Stimulated activated CD8-positive, alpha-beta memory T cell treated with anti-CD3 and anti-CD28 coated beads, Interleukin-2, amount 100 ng/mL, for 1 hour (primary cell): ENCODE measurements at places on chromosomes 3 and 15.

DNA sequence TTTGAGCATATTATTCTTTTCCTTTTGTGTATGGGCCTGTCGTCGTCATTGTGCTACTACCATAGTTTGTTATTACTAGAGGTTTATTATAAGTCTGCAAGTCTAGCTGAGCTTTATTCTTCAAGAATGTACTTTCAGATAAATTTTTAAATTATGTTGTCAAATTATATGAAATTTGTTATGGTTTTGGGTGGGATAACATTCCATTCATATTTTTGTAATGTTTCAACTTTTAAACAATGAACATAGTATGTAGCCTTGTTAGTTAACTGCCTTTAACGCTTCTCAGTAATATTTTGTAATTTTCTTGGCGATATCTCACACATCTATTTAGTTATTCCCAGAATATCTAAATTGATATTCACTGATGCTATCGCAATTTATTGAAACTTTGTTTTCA lies 41.6 kb upstream of the GOLGA8B start:
- no peak for DNase-seq

- DNase-seq, result no peak
These were observed 34.5 kb downstream of the OSBPL10 start for GRCh38 chr3:31946484-31947081.

DNA sequence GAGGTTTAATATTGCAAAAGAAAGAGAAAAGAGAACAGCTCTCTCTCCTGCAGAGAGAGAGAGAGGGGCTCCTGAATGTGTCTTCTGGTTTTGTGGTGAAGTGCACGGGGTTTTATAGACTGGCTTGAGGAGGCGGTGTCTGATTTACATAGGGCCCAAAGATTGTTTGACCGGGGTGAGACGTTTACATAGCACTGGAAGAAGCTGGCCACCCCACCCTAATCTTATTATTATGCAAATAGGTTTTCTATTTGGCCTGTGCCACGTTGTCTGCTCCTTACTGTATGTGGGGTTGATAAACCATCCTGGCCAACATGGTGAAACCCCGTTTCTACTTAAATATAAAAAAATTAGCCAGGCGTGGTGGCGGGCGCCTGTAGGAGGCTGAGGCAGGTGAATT lies 268.6 kb downstream of the SV2B start:
- no peak for DNase-seq

GRCh38 chr3:120767106-120767505 lies 24.6 kb downstream of the GTF2E1 start:
- no peak for DNase-seq

DNA sequence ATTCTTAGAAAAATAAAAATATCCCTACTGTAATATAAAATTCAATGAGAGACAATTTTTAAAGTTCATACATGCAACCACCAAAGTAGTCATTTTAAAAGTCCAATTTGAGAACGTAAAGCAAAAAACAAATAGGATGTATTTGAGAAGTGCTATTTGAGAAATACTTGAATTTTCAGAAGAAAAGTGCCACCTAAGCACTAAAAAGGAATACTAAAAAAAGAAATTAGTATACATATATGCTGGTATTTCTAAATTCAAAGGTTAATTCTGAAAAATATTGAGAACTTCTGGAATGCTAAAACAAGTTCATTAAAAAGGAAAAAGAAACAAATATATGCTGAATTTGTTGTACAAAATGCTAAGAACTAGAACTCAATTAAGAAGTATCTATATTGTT lies 29.2 kb upstream of the ARRDC4 start:
- DNase-seq, result no peak

GRCh38 chr3:72161881-72162595 lies 377.1 kb upstream of the PROK2 start:
- no peak for DNase-seq

DNA sequence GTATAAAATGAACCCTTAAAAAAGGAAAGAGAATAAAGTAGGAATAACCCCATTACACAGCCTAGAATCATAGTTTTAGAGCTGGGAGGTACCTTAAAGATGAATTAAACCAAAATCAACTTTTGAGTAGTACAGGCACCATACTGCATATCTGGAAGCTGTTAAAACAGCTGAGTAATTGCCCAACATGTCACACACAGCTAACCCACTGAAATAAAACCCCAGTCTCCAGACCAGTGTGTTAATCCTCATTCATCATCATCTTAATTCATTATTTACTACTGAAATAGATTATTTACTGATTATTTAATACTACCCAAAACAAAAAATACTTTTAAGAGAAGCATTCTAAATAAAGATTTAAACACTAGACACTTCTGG lies 52.8 kb downstream of the GPR160 start:
- DNase-seq, result no peak

- DNase-seq, result no peak
These were observed 43.5 kb upstream of the ULK4 start for GRCh38 chr3:42005401-42005800.

DNA sequence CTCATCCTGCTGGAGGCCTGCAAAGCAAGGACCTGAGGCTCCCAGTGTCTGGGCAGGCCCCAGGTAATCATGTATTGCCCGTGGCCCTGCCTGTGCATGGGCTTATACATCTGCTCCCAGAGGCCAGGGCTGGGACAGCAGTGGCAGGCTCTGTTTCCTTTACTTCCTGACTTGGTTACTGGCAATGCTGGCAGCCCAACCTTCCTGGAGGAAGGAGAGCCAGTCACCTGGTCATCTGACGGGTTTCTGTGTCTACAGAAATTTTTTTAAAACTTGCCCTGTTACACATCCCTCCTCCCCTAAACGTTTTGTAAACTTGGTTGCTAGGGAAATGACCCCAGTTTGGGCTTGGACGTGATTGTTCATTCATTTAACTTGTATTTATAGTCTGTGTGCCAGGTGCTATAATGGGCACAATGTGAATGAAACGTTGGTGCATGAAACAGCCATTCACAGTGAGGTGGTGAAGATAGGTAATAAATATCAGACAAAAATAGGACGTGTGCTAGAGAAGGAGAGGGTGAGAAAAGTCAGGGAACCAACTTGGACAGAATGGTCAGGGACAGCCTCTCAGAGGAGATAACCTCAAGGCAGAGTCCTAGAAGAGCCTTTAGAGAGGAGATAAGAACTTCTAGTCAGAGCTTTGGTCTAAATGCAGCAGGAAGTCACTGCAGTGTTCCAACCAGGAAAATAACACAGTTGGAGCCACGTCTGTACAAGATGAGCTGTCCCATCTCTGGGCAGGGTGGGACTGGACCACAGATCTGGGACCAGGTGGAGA lies 14.1 kb downstream of the TEX264 start:
- DNase-seq, result no peak

- DNase-seq, result peak; percentile 26
These were observed 2.0 kb upstream of the SOX2 start for GRCh38 chr3:181709537-181710279.

DNA sequence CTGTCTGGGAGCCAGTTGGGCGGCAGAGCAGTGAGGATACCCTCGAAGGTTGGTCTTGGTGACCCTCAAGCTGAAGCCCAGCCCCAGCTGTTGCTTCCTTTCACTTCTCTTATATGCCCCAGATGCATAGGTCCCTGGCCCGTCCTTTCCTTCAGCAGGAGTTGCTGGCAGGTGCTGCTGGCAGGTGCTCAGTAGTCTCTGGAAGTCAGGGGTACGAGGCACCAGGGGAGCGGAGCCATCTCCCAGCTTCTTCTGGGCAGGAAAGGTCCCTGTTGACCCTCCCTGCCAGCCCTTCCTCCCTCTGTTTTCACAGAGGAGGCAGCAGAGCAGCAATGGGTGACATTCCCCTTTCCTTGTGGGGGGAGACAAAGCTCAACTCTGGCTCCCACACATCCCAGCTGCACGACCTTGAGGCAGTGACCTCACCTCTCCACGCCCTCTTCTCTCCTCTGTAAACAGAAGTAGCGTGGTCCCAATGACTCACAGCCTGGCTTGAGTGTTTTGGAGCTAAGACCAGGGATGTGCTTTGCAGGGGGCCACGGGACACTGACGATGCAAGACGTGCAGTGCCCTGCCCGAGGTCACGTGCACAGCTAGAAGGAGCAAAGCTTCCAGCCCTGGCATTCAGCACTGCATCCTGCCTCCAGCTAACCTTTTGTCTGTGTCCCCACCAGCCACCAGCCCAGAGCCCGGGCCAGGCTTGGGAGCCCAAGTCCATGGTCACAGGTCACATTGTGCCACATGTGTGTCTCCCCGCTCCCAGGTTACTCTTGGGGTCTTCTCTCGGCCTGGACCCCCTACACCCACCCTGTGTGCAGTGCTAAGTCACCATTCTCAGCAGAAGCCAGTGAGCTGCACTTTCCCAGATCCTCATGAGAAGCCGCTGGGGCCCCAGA lies 49.7 kb downstream of the SLC6A6 start:
- no peak for DNase-seq

DNA sequence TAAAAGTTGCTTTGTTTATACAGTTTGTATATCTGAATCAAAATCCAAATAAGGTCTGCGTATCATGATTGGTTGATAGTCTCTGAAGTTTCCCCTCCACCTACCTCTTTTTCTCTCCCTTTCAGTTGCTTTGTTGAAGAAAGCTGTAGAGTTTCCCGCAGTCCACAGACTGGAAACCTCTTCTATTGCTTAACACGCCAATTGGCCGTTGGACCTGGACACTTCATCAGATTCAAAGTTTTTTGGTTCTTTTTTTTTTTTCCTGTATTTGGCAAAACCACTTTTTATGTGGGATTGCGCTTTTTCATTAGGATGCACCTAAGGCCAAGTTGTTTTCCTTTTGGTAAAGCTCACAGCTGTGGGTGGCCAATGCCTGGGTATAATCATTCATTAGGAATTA lies 14.5 kb upstream of the TM4SF1 start:
- no peak for DNase-seq

GRCh38 chr3:102085431-102086176 lies 236.3 kb downstream of the NFKBIZ start:
- DNase-seq, result no peak

GRCh38 chr3:188583341-188584161 lies 429.6 kb downstream of the LPP start:
- DNase-seq, result no peak

DNA sequence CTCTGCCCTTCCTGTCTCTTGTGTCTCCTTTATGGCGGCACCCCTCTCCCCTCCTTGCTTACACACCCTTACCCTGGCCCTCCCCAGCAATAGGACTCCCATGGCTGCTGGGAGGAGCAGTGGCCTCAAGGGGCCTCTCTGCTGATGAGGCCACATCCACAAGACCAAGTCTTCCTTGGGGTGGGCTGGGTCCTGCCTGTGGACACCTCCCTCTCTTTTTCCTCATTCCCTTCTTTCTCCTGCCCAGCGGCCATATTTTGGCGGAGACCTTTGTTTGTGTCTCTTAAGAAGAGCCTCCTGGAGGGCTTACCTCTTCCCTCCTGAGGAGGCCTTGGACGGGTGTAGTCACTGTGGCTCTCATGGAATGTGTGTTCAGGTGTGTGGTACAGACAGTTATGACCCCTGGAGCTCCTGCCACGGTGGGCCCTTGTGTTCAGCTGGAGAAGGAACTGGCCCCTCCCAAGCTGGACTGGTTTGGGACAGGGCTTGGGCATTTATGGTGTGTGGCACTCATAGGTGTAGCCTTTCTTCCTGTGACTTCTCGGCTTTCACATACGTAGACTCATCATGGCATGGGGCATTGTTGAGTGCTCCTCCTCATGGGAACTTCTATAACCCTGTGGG lies 56.6 kb upstream of the APEH start:
- DNase-seq, result no peak

DNA sequence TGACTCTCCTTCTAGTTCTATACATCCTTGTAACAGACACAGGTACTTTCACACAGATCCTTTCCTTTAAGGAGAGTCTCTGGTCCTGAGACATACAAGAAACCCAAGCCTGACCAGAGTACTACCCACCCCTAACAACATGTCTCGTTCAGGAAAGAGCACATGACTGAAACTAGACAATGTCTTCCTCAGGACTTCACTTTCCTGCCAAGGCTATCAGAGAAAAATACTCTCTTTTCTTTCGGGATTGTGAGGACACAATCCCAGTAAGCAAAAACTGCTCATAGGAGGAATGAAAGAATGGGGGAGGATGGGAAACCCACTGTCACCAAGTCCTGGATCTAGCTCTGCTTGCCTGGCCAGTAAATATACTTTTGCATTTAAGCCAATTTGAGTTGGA lies 11.5 kb upstream of the ANKRD28 start:
- DNase-seq, result no peak

GRCh38 chr3:186746008-186746407 lies 28.8 kb downstream of the KNG1 start:
- no peak for DNase-seq

DNA sequence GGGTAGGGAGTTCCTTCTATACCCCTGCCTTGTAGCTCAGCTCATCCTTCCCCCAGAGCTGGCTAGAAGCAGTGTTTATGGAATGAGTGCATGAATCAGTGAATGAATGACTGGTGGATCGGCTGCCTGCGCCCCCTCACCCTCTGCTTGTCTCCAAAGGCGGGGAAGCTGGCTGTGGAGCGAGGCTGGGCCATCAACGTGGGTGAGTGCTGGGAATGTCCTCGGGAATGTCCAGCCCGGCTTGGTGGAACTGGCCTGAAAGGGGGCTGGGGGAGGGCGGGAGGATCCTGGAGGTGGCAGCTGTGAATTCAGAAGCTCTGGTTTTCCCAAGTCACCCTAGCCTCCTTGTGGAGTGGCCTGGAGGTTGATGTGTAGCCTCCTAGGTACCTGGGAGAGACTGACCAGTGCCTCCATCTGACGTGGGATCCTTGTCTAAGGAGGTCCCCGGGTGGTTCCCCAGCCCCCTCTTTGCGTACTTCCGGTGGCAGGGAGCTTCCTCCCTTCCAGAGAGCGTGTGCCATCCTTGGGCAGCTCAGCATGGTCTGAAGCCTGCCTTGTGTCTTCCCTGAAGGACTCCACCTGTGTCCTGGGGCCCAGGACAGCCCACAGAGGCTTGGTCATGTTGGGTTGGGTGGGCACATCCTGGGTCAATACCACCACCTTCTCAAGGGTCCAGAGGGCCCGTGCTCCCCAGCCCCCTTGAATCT lies 18.4 kb downstream of the HDAC11 start:
- DNase-seq, result no peak

DNA sequence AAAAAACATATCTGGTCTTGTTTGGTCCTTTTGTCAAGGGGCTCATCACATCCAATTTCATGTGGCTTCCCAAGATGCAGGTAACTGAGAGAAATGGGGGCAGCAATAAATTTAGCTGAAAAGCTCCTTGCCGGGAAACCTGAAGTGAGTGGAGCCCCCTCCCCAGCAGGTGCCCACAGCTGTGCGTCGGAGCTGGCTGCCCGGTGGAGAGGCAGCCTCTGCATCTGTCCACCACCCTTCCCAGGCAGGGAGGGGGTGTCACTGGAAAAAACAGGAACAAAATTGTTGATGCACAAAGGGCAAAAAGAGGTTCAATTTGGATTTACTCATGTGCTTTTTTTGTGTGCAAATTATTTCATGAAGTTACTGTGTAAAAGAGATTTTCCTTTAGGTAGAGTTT lies 249.4 kb upstream of the LYSMD4 start:
- no peak for DNase-seq
